ENCODE measurements at places on chromosomes 3 and 15.

- peak; percentile 59 for DNase-seq
These were observed 154.5 kb downstream of the FOXP1 start for GRCh38 chr3:71428841-71429596.

- DNase-seq: peak; percentile 85
These were observed 116.0 kb upstream of the CBLB start for GRCh38 chr3:105984837-105985236.

- no peak for DNase-seq
These were observed 13.9 kb downstream of the ANKDD1A start for GRCh38 chr15:64925335-64926330.

DNA sequence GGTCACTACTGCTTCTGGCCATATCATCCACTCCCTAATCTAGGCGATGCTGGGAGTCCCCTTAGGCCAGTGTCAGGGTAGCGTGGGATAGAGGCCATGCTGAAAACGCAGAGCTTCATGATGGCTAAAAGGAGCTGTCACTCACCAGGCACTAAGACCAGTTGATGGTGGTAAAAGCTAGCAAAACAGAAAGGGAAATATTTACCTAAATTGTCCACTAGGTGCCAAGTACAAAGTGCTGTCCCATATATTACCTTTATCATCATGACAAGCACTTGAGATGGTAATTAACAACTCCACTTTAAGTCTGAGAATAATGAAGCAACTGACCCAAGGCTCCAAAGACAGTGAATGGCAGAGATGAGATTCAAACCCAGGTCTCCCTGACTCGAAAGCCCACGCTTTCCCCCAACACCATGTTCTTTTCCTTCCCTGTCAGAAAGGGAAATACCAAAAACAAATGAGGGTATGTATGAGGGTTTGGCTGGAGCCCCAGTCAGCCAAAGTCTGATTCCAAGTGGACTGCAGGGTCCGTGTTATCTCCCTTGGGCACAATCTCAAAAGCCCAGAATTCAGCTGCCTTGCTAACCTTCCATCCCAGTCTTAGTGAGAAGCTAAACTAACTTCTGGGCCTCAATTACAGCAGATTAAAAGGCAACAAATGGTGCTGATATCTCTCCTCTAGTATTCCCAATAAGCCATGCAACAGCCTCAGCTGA is 84.7 kb downstream of the RBPMS2 start:
- DNase-seq: no peak

GRCh38 chr3:187521546-187521945 is 148.6 kb downstream of the SST start:
- no peak for DNase-seq

DNA sequence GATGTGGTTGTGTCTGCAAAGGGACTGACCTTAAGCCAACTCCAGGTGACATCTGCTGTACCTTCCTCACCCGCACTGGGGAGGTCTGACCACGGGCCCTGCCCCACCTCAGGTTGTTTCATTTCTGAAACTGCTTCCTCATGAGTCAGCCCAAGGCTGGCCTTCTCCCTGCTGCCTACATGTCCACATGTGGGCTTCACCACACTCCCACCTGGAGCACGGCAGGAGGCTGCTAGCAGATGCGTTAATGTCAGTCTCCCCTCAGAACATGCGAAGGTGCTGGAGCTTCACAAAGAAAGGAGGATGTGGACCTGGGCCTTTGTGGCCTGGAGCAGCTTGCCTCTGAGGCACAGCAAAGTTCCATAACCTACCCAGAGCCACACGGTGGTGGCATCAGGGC is 69.4 kb upstream of the PLXNA1 start:
- no peak for DNase-seq

DNA sequence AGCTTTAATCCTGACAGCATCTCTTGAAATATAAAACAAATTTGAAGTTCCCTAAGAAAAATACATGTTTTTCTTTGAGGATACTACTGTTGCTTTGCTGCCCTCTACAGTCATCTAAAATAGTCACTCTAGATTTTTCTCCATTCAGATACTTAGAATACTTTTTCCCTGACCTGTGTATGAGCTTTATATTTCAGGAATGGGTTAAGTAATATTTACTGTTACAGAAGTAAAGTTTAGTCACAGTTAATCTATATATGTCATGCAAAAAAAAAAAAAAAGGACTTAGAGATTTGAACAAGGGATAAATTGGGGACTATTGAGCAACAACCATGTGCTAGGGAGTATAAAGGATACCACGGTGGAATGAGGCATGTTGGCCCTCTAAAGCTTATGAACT is 8.8 kb downstream of the NECTIN3 start:
- DNase-seq: peak; percentile 75

Data from fibroblast of skin of right biceps (primary cell).